ENCODE measurements at places on chromosomes 11 and 22. TPM values are rescaled to one million over a fixed set of nuclear protein-coding genes. Genes with fewer than 3 reads are reported as not detected.

Gene DTX4
- total RNA-seq = 0.55 TPM

Gene CARD18
- total RNA-seq = not detected

Gene C11orf86
- not detected for total RNA-seq

Gene ZNF408
- 12.7 TPM for total RNA-seq

Gene OR8J1
- total RNA-seq = not detected
